HT-29 (cell line): ENCODE measurements at places on chromosomes 2 and 18. TPM values are rescaled to one million over a fixed set of nuclear protein-coding genes. Genes with fewer than 3 reads are reported as not detected.

The ZFP36L2 gene
- total RNA-seq, result 19.4 and 20.5 TPM in 2 replicates

The IMPA2 gene
- 88.6 and 89.2 TPM in 2 replicates for total RNA-seq

The ATG4B gene
- total RNA-seq, result 73.5 and 77.5 TPM in 2 replicates

The LIMS3 gene
- 1.3 and 2.0 TPM in 2 replicates for total RNA-seq

The CYP27A1 gene
- 1.4 and 2.4 TPM in 2 replicates for total RNA-seq

The FARP2 gene
- total RNA-seq, result 53.7 and 54.1 TPM in 2 replicates

The RGPD8 gene
- 2.5 and 3.3 TPM in 2 replicates for total RNA-seq

The HOXD4 gene
- total RNA-seq, result not detected in 2 replicates

The MAP3K19 gene
- not detected in 2 replicates for total RNA-seq

The TEKT4 gene
- total RNA-seq, result not detected in 2 replicates

The LRRTM1 gene
- not detected in 2 replicates for total RNA-seq

The KCNS3 gene
- total RNA-seq, result 0.05 TPM in 1 of 2 replicates, not detected in the other

The SERPINB3 gene
- total RNA-seq, result not detected in 2 replicates

DNA sequence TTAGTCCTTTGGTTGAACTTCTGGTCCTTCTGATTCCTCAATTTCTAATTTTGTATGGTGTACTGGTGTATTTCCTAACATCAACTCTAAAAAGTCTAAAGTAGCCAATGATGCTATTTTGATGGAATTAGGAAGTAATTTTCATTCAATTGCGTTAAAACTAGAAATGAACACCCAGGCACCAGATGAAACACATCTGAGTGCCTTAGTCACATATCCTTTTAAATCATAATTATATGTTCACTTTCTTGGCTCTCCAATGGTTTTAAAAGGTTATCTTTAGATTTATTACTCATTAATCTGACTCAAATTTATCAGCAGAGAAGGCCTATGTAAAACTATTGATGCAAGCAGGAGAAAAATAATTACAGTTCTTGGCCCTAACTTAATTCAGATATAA lies 119.7 kb downstream of the GAREM1 start:
- DNase-seq, result no peak

DNA sequence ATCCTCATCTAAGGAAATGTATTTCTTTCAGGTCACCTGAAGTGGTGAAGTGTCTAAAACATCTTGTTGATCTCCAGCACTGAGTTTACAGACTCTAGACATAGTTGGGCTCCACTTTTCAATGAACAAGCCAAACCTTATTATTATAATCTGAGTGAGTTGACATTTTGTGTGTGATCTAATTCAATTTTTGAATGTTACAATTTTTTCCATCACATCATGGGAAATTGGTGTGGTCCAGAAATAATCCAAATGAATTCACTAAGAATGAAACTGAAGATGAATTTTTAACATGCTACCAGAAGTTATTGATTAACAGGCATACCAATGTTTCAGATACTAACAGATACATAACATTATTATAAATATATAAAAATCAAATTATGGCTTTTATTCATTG lies 75.6 kb upstream of the EFEMP1 start:
- DNase-seq, result no peak

DNA sequence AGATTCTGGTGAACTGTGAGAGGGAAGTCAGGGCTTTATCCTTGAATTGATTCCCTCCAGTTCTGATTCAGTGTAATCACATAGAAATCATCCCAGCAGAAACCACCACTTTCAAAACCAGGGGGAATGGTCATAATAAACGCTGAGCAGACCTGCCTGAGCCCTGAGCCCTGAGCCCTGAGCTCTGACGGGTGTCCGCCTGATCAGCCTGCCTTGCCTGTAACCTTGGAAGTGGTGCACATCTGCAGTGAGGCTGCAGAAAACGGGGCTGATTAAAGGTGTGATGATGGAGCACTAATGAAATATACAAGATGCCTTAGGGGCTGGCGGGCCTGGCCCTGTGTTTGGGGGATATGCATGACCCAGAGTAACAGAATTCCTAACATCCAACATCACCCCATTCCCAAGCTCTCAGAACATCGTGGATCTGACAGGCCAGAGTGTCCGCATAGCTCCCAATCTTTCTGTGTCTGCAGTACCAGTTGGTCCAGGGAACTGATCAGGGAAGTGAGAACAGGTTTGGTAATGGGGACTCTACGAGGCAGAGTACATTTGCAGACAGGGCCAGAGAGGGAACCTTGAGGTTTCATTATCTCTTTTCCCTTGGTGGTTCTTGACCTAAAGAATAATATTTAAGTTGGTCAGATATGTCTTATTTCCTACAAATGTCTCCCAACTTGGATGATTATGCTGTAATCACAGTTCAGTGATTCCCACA lies 37.8 kb downstream of the KCTD18 start:
- DNase-seq, result no peak

DNA sequence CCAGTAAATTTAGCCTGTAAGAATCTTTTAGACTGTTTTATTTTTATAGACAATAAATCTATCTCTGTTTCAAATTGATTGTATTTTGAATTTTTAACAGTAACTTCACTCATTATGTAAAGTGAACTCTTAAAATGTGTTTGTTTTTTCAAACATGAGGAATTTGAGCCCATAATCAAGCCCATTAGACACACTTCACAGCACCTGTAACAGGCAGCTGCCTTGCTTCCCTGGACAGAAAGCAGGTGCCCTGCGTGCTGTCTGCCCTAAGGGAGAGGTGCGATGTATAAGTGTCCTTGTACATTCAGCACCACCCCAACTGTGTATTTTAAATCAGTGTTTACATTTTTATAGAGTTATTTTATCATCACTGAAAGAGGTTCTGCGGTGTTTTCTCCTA lies 186.5 kb upstream of the TPO start:
- no peak for DNase-seq

DNA sequence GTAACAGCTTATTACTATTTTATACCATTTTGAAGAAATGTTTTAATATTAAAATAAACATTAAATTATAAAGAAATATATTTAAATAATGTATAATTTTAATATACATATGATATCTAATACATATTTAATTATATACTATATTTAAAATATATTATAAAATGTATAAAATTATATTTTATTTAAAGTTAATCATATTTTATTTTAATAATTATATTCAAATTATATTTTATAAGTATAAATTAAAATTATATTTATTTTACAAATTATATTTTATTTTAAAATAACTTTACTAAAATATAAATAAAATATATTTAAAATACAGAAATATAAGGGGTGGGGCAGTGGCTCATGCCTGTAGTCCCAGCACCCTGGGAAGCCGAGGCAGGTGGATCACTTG lies 2.1 kb downstream of the CRYGD start:
- DNase-seq, result no peak

GRCh38 chr2:68118816-68119215 lies 38.9 kb upstream of the PNO1 start:
- no peak for DNase-seq

- no peak for DNase-seq
Observed at GRCh38 chr2:168515502-168515901, 59.4 kb downstream of the CERS6 start.

DNA sequence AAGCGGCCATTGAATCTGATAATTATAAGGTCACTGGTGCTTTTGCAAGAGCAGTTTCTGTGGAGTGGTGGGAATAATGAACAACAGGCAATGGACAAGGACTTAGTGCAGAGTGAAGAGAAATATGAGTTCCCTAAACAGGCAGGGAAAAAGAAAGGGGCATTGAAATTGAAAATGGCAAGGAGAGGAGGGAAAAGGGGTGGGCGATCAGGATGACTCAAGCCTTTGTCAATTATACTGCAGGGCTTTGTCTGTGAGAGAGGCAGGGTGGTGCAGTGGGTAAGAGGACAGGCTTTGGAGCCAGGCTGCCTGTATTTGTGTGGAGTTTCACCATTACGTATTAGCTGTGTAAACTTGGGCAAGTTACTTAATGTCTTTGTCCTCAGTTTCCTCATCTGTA lies 29.5 kb upstream of the PAIP2B start:
- peak; percentile 16 for DNase-seq

- DNase-seq, result no peak
Observed at GRCh38 chr2:141796449-141796848, 334.4 kb downstream of the LRP1B start.

DNA sequence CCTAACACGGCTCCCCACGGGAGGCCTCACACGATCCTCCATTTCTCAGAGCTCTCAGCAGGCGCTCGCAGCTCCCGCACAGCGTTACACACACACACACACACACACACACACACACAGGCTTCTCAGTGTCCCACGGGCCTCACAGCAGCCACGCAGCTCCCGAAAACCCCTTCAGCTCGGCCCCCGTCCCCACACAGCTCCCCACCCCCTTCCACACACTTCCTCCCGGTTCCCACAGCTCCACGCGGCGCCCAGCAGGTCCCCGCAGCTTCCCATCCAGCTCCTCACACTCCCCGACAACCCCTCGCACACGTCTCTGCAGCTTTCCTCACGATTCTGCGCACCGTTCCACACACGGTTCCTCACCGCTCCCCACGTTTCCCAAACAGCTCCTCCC lies 41.6 kb downstream of the KIF1A start:
- no peak for DNase-seq

DNA sequence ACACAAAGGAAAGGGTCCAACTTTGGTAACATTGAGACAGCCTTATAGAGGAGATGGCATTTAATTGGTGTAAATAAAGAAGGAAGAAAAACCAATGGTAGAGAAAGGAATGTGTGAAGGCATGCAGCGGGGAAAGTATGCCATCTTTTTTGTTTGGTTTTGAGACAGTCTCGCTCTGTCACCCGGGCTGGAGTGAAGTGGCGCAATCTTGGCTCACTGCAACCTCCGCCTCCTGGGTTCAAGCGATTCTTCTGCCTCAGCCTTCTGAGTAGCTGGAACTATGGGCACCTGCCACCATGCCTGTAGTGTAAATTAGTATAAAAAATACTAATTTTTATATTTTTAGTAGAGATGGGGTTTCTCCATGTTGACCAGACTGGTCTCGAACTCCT lies 6.4 kb downstream of the RIOK3 start:
- DNase-seq, result no peak

- no peak for DNase-seq
Observed at GRCh38 chr18:58527952-58528287, 101.0 kb downstream of the ALPK2 start.

DNA sequence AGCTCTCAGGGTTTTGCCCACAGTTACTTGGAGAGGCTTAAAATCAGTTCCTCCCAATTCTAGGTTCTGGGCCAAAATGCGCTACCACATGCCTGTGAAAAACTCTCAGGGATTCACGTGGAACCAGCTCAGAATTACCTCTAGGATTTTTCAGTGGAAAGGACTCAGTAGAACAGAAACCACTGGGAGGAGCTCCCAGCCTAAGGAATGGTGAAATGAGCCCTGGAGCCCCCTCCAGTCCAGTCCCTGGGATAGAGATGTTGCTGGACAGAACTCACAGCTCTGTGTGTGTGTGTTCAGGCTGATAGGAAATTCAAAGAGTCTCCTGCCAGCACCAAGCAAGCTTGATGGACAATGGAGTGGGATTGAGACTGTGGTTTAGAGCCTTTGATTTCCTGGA lies 21.1 kb upstream of the SLC9A4 start:
- no peak for DNase-seq

- DNase-seq, result no peak
Observed at GRCh38 chr2:56531668-56532420, 348.1 kb downstream of the CCDC85A start.

GRCh38 chr2:67290451-67291290 lies 106.5 kb upstream of the ETAA1 start:
- DNase-seq, result peak; percentile 82

- DNase-seq, result no peak
Observed at GRCh38 chr2:239469106-239469960, 68.5 kb upstream of the HDAC4 start.

GRCh38 chr18:62453864-62454263 lies 69.0 kb upstream of the ZCCHC2 start:
- DNase-seq, result no peak

- no peak for DNase-seq
Observed at GRCh38 chr2:132475615-132476014, 59.0 kb downstream of the GPR39 start.

- peak; percentile 98 for DNase-seq
Observed at GRCh38 chr2:145800151-145801091, 1280.5 kb upstream of the ZEB2 start.

DNA sequence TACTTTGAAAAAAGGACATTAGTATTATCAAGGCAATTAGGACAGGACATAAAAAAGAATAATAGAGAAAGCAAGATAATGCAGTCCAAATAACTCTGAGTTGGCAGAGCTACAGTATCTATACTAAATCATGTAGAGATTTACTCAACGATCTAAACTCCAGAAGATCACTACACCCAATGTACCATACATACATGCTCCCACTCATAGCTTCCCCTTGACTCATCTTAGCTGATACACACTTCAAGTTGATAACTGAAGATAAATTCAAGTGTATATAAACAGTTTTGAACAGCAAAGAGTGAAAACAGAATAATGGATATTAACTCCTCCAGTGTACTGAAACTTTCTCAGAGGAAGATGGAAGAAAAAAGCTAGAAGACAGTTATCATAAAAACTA lies 78.5 kb downstream of the SESTD1 start:
- DNase-seq, result no peak

GRCh38 chr2:227626580-227627151 lies 9.4 kb downstream of the SCYGR4 start:
- DNase-seq, result no peak

- no peak for DNase-seq
Observed at GRCh38 chr2:233219848-233220247, 31.6 kb upstream of the ATG16L1 start.

DNA sequence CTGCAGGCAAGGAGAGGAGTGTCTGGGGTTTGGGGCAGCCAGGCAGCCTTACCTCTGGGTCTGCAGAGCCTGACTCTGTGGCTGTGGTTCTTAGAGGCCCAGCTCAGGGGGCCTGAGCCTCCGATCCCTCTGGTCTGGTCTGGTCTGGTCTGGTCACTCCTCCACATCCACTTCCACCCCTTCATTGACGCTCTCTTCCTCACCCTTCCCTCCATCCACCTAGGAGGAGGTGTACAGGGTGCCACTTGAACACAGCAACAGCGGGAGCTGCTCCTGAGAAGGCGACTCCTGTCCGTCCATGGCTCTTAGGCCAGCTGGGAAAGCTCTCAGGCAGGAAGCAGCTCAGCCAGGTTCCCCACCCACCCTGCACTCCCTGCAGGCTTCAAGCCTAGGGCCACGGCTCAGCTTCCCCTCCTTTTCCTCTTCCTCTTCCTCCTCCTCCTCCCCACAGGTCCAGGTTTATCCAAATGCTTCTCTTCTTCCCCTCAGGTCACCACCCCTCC lies 16.9 kb downstream of the GPR55 start:
- no peak for DNase-seq

DNA sequence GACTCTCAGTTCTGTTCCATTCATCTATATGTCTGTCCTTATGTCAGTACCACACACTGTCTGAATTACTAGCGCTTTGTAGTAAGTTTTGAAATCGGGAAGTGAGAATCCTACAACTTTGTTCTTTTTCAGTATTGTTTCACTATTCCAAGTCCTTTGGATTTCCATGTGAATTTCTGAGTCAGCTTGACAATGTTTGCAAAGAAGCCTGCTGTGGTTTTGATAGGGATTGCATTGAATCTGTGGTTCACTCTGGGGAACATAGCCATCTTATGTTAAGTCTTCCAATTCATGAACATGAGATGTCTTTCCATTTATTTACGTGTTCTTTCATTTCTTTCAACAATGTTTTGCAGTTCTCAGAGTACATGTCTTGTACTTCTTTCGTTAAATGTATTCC lies 15.0 kb downstream of the SLC3A1 start:
- DNase-seq, result no peak
